ENCODE measurements at places on chromosomes 11 and 22.

GRCh38 chr11:20031155-20032001, 128.9 kb downstream of the DBX1 start:
- no peak for DNase-seq

DNA sequence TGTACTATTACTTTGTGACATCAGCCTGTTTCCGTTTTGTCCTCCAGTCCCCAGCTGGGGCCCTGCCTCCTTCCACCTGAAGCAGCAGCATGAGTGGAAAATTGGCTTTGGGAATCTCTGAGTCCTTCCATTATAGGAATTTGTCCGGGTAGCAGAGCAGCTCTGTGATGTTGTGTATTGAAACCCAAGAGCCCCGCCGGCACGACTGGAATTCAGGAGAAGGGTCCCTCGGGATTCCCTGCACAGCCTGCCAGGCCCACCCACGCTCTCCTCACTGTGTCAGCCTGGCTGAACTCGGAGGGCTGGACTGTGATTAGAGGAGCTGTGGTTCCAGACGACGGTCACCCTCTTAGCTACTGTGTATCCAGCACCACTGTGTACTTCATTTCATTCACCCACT, 18.8 kb upstream of the TSPAN18 start:
- DNase-seq = no peak

DNA sequence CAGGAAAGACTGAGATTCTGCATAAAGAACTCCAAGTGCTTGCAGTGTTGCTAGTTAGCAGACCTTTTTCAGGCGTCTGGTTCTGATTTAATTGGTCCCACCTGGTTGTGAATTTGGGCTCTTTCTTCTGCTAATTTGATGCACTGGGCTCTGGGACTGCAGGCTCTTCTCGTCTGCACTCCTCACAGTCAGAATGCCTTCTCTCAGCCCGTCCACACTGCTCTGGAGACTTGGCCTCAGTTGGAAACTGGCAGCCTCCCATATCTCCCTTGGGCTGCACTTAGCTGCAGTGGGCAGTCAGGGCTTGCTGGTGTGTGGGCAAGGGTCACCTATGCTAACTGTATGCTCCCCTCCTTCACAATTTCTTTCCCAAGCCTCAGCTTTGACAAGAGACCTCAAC, 1.5 kb downstream of the TRIM6 start:
- no peak for DNase-seq

DNA sequence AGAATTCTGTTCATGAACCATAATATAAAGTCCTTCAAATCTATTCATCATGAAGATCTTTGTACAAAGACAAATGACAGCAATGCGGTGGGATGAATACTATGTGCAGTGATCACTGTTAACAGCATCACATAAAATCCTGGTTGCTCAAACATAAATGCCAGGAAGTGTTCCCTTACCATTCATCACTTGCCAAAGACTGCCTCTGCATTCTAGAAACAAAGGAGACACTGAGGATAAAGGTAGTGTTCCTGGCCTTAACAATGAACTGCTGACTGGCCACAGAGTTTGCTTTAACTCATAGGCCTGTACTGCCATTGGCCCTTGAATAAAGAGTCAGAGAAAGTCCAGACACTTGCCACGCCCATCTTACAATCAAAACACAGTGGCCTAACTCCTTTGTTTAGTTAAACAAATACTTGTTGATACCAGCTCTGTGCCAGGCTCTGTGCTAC, 29.5 kb downstream of the C2CD3 start:
- no peak for DNase-seq

DNA sequence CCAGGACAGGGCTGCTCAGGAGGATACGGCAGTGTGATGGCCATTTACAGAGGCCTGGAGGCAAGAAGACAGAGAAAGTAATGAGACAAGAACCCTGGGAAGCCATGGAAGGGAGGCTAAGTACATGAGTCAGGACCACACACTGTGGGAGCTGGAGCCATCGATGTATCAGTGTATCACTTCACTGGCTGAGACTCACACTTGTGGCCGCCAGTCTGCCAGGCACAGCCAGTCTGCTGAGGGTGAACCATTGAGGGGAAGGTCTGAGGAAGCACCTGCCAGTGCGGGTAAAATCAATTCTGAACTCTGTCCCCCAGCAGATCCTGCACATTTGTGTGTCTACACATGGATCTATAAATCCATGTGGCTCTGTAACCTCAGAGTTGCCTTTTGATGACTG, 195.6 kb downstream of the GRIK4 start:
- DNase-seq = no peak

GRCh38 chr11:128300785-128301184, 286.6 kb downstream of the ETS1 start:
- no peak for DNase-seq

- DNase-seq = no peak
Measured at GRCh38 chr11:66858939-66859685, 2.2 kb downstream of the LRFN4 start.

DNA sequence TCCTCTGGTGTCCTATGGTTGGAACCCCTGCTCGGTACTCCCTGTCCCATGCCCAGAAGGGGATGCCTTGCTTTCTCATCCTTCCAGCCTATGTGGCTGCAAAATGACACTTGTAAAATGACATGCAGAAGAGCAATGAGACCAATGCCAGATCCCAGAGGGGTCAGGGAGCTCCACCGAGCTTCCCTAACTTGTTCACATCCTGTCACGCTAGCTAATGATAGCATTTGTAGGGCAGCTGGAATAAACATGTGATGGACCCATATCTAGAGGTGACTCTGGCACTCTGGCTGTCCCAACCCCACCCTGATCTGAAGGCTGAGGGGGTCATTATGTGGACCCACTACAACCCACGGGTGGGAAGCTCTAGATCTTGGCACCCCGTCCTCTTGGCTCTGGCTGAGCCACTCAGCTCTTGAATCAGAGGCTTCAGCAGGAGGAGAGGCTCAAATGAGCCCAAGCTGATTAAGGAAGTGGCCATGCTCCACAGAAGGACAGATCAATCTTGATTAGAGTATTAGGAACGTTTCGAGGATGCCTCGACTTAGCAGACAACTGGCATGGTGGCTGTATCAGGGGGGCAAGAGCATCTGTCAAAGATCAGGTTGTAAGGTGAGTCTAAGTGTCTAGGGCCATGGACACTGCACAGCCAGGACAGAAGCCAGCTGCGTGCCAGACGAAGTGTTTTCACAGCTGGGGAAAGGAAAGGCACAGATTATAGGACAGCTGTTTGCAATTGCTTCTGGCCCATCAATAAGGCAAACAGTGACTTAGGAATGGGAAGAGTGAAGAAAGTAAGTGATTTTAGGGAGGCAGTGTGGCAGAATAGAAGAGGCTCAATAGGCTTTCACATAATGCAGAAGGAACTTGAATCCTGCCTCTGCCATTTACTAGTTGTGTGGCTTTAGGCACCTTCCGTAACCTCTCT, 182.8 kb downstream of the KIRREL3 start:
- DNase-seq = no peak

DNA sequence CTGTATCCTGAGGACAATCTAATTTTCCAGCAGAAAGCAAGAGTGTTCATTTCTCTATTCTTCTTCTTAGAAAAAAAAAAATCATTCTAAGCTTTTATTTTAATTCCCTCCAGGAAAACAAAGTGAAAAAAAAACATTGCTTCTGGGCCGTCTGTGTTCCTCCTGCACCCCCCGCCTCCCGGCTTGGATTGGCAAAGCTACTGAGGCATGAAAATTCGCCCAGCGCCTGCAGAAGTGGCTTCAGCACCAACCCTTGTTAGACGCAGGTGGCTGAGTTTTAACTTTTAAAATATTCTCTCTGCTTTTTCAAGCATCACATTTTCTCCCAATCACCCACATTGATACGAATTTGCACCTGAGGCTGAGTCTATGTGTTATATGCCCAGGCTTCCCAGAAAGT, 401.6 kb downstream of the BRD1 start:
- DNase-seq = no peak

All from activated naive CD4-positive, alpha-beta T cell (primary cell).